ENCODE measurements at places on chromosomes 6 and 20.
A peak's percentile ranks its signal among the peaks of the same experiment; 100 is the strongest.

DNA sequence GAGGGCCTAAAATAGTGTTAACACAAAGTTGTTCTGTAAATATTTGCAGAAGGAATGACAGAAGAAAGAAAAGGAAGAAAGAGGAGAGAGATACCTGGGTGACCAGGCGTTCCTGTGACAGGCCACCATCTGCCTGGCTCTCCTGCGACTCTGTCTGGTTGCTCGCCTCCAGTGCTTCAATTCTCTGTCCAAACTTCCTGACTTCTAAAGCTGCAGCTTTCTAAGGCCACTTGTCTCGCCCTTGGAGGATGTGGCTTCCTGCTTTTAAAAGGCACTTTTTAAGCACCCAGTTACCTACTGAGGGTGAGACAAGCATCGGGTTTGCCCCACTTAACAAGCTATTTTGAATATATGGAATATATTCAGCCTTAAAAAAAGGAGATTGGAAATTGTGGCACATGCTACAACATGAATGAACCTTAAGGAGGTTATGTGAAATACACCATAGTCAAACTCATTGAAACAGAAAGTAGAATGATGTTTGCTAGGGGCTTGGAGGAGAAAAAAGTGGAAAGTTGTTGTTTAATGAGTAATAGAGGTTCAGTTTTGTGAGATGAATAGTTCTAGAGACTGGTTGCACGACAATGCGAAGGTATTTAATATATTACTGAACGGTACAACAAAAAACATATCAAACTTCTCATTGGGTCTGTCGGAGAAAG, 32.8 kb downstream of the VIP start:
- no peak for DNase-seq

DNA sequence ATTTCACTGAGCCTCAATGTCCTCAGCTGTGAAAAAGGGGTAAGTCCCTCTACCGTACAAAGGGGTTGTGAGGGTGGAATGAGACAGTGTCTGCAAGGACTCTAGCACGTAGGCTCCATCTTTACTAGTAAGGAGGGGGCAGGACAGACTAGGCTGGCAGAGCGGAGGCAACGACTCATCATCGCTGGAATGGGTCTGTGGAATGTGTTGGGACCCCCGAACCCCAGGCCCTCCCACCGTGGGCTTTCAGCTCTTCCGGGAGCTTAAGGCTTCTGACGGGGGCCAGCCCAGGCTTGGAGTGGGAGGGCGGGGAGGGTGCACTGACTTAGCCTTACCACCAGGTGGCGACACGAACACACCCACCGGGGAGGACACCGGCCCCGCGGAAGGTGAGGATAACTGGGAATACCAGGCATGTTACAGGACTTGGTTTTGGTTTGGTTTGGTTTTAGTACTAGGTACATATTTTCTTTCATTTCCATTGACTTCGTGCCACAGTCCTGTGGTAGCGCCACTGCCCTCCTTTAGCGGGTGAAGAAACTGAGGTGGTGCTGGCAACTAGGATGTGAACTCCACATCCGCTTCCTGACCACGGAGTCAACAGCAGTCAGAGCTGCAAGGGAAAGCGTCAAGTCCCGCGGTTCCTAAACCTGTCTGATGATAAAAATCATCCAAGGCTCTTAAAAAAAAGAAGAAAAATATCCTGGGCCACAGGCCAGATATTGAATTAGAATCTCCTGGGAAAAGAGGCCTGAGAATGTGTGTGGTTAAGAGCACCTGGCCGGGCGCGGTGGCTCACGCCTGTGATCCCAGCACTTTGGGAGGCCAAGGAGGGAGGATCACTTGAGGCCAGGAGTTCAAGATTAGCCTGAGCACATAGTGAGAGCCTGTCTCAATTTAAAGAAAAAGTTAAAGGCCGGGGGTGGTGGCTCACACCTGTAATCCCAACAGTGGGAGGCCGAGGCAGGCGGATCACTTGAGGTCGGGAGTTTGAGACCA, 10.3 kb upstream of the TULP1 start:
- peak; percentile 59 for DNase-seq

DNA sequence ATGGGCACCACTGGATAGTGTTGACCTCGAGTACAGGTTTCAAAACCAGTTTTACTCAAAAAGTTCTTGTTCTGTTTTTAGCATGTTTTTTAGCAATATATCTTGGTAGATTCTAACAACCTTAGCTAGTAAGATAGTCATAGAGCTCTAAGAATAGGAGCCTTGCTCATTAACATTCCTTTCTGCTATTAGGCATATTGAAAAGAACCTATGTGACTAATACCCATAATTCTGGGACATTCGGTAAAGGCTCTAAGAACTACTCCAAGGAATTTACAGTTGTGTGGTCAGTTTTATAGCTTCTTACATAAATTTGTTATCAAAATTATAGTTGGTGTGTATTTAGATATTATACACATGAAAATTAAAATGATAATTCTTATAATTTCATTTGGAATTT, 11.6 kb downstream of the SLC9A8 start:
- peak; percentile 36 for DNase-seq

DNA sequence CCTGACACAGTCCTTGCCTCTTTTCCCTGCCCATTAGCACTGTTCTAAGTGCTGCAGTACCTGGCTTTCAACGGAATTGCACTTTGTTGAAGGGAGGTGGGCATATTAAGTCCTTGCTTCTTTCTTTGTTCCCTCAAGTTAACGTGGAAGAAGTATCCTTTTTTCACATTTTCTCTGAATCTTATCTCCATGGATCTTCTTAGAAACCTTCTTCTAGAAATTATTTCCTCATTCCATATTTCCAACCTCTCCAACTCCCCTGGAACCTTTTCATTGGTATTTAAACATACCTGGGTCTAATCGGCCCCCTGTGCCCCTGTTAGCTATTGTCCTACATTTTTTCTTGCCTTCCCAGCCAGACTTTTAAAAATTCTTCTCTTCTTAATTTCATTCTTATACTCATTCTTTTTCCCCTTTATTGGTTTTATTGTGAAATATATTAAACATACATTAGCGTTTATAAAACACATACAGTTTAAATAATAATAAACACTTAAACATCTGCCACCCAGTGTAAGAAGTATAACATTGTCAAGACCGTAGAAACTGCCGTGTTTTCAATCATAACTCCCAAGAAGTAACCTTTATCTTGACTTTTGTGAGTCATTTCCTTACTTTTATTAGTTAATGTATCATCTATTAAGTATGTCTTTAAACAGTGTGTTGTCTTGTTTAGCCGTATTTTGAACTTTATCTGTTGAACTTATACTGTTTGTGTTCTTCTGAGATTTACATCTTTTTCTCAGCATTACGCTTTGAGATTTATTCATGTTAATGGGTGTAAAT, 118.2 kb downstream of the CDKAL1 start:
- DNase-seq, result peak; percentile 59

GRCh38 chr20:10763112-10763511, 89.3 kb upstream of the JAG1 start:
- DNase-seq, result no peak

- DNase-seq, result no peak
Measured at GRCh38 chr20:39674842-39675241, 712.7 kb downstream of the DHX35 start.

DNA sequence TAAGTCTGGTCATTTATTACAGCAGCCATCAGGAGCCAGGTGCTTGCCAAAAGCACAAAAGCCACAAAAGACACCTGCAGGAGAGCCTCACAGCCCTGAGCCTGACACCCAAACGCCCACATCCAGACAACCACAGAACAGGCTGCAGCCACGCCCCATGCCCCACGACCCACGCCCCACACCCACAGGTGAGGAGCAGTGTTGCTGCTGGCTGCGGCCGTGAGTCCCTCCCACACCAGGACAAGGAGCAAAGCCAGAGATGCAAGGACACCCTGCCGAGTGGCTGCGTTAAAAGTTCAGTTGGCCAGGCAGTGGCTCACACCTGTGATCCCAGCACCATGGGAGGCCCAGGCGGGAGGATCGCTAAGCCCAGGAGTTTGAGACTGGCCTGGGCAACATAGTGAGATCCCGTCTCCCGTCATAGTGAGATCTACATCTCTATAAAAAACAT, 43.0 kb downstream of the SLC2A4RG start:
- no peak for DNase-seq

GRCh38 chr6:25083784-25084507, 148.2 kb upstream of the RIPOR2 start:
- DNase-seq, result no peak

GRCh38 chr20:58627212-58628072, 23.6 kb upstream of the STX16 start:
- DNase-seq, result no peak

DNA sequence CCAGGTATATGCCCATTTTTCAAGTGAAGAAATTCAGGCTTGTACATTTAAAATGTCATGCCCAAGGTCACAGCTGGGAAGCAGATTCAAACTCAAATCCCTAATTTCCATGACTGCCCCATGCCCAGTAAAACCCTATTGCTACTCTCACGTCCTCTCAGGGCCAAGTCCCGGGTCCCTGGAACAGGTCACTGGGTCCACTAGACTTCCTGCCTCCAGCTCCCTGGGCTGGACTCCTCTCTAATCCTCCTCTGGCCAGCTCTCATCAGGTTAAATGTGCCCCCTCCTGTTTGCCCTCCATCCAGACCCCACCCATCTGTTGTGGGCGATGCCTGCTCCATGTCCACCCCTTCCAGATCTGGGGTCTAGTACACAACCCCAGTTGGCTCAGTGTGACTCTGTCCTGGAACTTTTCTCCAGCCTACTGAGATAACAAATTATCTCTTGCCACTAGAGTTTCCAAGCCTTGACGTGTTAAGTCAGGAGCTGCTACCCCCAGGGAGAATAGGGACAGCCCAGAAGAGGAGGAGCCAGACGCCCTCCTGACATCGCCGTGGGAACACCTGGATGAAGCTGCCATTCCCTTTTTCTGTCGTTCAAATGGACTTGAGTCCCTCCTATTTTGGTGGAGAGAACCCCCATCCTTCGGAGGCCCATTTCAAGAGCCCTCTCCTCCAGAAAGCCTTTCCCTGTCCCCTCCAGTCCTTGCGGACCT, 3.7 kb upstream of the SPDEF start:
- no peak for DNase-seq

DNA sequence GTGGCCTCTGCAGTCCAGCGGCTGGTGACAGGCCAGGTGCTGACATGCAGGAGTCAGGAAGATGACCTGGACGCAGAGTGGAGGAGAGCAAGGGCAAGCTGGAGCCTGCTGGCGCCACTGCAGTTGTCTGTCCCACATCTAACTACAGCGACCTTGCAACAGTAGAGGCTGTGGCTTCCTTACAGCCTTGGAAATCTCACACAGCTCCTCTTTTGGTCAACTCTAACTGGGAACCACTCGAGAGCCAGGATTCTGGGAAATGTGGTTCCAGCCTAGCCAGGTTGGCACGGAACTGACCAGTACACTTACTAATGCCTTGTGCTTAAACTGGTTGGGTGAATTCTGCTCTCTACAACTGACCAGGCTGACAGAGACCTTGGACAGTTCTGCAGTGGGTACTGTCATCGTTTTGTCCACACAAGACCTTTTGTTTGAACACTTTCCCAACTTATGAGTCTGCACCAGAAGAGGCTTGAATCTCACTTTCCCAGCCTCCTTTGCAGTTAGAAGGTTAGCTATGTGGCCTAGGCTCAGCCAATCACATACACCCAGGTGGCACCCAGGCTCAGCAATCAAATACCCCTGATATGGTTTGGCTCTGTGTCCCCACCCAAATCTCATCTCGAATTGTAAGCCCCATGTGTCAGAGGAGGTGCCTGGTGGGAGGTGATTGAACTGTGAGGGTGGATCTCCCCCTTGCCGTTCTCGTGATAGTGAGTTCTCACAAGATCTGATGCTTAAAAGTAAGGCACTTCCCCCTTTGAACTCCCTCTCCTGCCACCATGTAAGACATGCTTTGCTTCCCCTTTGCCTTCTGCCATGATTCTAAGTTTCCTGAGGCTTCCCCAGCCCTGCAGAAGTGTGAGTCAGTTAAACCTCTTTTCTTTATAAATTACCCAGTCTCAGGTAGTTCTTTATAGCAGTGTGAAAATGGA, 153.5 kb downstream of the ZMYND8 start:
- no peak for DNase-seq

DNA sequence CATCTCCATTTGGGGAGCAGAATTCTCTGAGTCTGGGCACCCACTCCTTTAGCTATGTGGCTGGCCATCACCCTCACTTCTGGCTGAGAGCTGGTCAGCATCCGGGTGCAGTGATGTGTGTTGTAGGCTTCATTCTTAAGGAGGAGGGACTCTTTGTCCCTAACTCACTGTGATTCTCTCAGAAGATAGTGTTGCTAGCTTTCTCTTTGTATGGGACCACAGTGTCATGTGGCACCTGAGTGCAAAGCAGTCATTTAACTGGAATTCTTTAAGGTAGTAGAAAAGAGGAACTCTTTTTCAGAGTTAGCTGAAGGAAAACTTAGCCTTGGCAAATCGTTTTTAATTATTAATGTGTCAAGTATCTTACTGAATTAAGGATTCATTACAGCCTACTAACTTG, 165.9 kb downstream of the JARID2 start:
- no peak for DNase-seq
